ENCODE measurements at places on chromosomes 6 and 20.
A peak's percentile ranks its signal among the peaks of the same experiment; 100 is the strongest.

GRCh38 chr6:21309807-21310221, 283.7 kb upstream of the SOX4 start:
- no peak for DNase-seq

DNA sequence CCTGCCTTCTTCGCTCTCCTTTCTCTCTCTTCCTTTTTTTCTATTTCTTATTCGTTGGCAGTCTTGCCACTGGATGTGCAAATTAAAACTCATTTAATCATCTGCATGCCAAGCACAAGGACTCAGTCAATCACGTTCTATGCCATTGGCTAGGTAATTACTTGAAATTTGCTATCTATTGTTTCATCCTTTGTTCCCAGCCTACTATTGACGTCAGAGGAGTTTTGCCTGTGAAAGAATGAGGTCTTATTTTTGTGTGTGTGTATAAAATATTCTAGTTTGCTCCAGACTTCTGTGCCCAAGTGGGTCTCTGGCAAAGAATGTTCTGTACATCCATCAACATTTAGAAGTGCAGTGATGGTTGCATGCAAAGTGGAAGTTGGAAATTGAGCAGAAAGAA, 132.3 kb upstream of the DOK5 start:
- DNase-seq = no peak

GRCh38 chr6:108564178-108564577, 3.5 kb downstream of the FOXO3 start:
- DNase-seq = peak; percentile 85

GRCh38 chr6:1678201-1678600, 68.5 kb downstream of the FOXC1 start:
- no peak for DNase-seq

GRCh38 chr6:152605941-152606340, 31.2 kb downstream of the SYNE1 start:
- DNase-seq = no peak

DNA sequence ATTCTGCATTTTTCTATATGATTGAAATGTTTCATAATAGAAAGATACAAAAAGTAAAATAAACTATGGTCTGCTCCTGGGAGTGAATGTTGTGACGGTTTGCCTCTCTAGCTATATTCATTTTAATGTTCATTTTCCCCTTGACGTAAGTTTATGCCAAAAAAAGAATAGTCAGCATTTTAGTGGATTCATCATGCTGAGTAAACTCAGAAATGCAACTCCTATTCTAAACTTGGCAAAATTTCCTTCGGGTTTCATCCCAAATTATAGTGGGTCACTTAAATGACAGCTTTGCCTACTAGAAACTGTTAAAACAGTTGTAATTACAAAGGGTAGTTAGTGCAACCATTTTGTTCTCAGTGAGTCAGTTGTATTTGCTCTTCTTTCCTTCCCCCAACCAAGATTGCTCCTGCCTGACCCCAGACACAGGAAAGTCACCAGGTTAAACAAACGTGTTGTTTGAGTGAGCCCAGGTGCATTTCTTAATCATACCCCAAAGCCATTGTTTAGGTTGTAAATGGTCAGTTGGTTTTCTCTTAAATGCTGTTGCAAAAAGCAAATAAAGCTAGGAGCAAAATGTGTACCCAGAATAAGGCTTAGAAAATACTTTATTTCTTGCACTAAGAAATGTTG, 482.3 kb upstream of the SOX4 start:
- no peak for DNase-seq

DNA sequence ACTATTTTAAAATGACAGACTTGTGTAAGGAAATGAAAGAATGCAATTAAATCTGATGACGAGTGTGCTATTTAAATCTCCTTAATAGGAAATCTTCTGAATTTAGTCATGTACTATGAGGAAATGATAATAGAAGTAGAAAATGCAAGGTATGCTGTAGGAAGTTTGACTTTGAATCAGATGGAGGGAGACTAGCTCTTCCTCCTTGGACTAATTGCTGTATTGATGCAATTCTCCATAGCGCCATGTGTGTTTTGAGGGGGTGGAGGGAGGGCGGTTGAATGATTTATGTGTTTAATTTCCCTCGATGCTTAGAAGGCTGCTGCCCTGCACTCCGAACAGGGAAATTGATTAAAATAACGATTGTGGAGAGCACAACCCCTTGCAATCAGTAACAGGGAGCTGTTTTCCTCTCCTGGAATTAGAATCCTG, 214.4 kb upstream of the PRND start:
- DNase-seq = no peak

DNA sequence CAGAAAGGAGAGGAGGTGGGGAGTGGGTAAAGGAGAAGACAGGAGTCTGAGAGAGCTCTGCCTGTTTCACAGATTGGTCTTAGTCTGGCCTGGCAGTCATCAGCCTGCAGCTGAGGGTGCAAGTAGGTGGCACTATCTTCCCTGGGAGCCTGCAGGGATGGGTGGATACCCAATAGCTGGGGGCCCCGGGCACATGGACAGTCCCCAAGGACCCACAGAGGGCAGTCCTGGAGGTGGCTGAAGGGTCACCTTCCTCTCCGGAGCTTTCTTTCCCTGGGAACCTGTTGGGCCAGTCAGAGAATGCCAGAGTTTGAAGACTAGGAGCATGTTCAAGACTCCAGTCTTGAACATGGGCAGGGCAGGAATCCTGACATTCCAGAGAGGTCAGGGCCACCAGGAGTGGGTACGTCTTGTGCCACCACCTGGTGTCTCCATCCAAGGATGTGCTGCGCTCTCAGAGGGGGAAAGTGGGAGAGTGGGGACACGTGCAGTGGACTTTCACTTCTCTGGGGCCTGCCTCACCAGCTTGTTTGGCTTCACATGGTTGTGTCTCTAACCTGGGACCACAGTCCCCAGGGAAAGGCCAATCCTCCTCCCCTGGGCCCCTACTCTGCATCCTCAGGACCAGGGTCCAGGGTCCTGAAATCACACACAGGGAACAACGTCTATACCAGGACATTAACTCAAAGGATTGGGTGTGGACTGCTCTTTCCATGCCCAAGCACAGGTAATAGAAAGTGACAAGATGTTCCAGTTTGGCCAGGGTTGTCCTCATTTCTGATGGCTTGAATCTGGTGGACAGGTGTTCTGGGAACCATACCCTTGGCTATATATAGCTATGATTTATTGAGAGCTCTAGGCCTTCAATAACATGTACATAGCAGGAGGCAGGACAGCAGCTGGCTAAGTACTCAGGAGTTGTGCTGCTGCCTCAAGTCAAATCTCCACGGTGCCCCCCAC, 18.0 kb downstream of the AARS2 start:
- no peak for DNase-seq

DNA sequence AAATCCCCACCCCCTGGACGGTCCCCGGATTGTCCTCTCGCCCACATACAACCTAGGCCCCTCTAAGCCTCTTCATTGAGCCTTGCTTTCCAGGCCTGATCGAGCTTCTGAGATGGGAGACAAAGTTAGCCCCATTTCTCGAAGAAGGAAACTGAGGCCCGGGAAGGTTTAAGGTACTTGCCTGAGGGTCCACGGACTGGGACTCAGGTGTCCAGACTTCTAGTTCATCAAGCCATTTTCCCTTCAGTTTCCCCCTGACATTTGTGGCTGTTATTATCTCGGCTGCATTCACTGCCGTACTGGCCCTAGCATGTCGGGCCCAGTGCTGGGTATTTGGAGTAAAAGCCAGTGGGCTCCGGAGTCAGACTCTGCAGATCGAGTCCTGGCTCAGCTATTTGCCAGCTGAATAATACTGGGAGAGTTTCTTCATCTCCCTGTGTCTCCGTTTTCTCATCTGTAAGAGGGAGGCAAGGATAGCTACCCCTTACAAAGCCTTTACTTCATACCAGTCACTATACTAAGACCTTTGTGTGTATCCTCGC, 633 bp downstream of the RPRD1B start:
- DNase-seq = no peak

DNA sequence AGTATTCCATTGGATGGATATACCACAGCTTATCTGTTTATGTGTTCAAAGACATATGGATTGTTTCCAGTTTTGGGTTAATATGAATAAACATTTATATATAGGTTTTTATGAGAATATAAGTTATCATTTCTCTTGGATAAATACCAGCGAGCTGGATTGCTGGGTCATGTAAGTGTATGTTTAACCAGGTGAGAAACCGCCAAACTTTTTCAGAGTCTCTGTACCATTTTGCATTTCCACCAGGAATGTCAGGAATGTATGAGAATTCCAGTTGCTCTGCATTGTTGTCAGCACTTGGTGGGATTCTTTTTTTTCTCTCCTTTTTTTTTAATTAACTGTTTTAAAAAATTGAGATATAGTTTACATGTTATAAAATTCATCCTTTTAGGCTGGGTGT, 52.1 kb downstream of the PHF20 start:
- DNase-seq = no peak

DNA sequence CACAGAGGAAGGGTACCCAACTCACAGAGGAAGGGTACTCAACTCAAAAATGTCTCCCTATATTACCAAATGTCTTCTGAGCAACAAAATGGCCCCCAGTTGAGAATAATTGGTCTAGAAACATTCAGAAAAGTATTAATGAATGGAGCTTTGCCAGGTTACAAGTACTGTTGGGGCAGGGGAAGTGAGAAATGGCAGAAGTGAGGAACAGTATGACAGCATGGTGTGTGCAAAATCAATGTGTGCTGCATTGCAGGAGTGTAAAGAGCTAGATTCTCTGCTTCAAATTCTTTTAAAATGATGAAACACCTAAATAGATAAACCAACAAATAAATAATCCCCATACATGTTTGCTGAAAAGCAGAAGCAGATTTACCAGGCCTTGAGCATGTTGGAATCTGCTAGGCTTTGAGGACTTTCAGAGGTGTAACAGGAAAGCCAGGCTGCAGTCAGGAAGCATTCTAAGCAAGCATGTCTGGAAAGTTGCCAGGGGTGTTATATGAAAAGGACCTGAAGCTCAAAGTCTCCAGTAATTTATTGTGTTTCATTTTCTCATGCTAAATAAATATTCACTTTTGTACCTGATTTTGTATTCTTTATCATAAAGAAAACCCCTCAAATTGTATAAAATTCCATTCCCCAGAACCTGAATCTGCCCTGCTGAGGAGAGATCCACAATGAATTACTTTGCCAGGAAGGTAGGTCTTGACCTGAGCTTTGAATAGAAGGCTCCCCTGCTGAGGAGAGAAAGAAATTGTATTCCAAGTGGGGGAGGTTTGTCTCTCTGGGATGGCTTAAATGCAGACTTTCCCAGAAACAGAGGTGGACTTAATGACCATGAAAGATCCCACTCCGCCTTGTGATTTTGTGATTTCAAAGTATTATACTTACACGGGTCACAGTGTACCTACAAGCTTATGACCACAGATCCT, 265.0 kb upstream of the MARCKS start:
- DNase-seq = no peak

DNA sequence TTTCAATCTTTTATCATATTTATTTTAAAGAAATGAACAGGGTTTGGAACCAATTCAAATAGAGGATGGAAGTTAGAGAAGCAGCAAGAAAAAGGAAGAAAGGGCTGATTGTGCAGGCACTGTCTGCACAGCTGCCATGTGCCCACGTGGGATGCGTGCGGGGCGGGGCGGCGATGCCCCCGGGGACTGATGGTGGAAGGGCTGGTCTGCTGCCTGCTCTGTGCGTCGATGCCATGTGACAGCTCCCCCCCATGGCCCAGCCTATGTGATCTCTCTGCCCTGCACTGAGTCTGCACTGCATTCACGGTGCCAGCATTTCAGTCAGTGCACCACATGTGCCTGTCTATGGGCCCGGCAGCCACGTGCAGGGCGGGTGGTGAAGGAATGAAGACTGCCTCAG, 96.4 kb downstream of the IRF4 start:
- no peak for DNase-seq

DNA sequence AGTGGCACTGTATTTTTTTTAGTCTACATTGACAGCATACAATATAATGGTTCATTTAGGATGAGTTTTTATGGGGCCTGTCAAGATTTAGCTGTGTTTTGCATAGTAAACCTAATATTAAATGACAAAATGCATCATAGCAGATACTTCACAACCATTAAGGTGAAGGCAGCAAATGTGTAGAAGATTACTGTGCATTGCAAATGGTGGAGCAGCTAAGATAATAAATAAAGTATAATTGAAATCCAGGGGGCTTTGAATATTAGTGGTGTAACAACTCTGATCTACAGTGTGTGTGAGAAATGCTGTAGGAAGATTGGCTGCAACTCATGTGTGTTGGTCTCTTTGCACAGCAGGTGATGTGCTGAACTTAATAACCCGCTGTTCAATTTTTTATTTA, 801.9 kb upstream of the CITED2 start:
- no peak for DNase-seq

- no peak for DNase-seq
Measured at GRCh38 chr6:158665332-158665731, 15.5 kb downstream of the SYTL3 start.

DNA sequence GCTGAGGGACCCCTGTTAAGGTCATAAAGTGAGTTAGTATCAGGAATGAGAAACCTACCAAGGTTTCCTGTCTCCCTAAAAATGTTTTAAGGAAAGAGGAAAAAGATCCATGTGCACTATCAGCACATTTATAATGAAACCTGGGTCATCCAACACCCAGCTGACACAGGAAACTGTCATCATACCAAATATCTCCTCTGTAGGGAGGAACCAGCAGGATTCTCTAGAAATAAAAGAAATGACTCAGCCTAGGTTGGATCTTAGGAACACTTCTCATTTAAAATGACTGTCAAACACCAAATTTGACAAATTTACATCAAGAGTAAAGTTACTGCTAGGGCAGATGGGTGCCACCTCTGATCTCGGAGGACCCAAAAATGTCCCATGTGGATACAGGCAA, 21.7 kb downstream of the GFOD1 start:
- peak; percentile 59 for DNase-seq

DNA sequence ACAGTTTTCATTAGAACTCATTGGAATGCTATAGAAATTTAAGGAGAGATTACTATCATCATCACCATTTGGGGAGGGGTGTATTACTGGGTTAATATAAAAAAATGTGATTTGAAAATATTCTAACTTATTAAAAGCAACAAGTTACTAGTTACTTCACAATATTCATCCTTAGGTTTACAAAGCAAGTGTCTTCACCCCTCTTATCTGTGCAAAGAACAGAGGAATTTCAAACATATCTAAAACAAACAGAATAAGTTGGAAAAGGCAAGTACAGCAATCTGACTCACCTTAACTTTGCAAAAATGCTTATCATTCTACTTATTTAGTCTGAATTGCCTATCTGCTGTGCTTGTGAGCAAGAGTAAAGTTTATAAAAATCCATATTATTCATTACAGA, 32.9 kb downstream of the DCBLD1 start:
- no peak for DNase-seq

GRCh38 chr6:122676146-122676545, 65.9 kb downstream of the PKIB start:
- no peak for DNase-seq

GRCh38 chr20:34638039-34638292, 38.9 kb downstream of the PIGU start:
- DNase-seq = no peak

- DNase-seq = no peak
Measured at GRCh38 chr6:135233686-135234491, 52.8 kb downstream of the MYB start.

GRCh38 chr6:10406556-10406955, 8.3 kb downstream of the TFAP2A start:
- DNase-seq = no peak

DNA sequence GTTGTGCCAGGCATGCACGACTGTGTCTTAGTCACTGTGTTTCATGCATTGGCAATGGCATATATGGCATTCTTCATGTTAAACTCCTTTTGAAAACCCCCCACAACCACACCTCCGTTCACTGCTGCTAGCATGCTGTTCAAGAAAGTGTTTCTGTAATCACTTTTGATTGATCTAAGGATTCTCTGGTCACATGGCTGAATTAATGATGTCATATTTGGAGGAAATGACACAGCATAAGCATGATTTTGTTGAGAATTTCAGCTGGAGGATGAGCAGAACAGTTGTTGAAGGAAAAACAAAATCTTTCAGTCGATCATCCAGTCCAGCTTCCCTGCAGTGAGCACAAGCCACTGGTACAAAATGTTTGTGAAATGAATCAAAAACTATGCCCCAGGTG, 203.5 kb upstream of the ECI2 start:
- no peak for DNase-seq
